ENCODE measurements at places on chromosomes 7 and 10.
A peak's percentile ranks its signal among the peaks of the same experiment; 100 is the strongest.

GRCh38 chr10:52956461-52956860, 183.9 kb upstream of the MBL2 start:
- DNase-seq: no peak

GRCh38 chr10:116272440-116273283, at the start of gene GFRA1:
Gene GFRA1, minus strand, starts transcription at chr10:116273206. Its CDS starts 1,177 bp downstream, at chr10:116272029.
- peak; percentile 18 for DNase-seq

GRCh38 chr7:98135984-98136383, 29.3 kb downstream of the LMTK2 start:
- DNase-seq: no peak

DNA sequence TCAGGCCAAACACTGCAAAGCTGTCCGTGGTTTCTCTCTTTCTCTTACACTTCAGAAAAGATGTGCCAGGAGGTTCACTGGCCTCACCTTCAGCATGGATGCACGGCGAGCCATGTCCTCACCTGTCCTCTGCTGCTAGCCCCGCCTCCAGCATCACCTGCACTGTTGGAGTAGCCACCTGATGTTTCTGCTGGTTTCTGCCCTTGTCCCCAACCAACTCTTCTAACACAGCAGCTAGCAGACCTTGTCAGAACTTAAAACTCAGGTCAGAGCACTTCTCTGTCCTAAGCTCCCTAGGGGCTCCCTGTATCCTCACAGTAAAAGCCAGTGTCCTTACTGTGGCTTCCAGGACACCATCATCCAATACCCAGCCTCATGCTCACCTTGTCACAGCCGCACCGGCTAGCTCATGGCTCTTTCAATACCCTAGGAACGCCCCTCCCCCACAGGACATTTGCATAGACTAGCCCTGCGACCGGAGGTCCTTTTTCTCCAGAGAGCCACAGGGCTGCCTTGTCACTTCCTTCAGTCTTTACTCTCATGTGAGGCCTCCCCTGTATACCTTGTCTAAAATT, 15.2 kb downstream of the PALD1 start:
- peak; percentile 30 for DNase-seq

DNA sequence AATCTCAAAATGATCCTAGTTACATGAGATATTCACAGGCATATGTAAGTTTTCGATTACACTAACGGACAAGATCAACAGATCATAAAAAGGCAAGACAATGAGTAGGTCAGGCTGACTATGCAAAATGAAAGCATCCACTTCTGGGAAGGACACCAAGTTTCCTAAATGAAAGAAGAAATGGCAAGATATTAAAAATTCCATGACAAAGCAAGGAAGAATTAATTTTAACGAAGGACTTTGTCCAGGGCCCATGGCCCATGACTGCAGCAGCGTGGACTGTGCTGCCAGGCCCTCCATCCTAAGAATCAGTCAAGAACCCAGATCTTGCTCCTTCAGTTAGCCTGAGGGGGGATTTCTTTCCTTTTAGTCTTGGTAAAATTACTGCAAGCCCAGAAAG, 182.4 kb upstream of the FRMD4A start:
- DNase-seq: no peak

DNA sequence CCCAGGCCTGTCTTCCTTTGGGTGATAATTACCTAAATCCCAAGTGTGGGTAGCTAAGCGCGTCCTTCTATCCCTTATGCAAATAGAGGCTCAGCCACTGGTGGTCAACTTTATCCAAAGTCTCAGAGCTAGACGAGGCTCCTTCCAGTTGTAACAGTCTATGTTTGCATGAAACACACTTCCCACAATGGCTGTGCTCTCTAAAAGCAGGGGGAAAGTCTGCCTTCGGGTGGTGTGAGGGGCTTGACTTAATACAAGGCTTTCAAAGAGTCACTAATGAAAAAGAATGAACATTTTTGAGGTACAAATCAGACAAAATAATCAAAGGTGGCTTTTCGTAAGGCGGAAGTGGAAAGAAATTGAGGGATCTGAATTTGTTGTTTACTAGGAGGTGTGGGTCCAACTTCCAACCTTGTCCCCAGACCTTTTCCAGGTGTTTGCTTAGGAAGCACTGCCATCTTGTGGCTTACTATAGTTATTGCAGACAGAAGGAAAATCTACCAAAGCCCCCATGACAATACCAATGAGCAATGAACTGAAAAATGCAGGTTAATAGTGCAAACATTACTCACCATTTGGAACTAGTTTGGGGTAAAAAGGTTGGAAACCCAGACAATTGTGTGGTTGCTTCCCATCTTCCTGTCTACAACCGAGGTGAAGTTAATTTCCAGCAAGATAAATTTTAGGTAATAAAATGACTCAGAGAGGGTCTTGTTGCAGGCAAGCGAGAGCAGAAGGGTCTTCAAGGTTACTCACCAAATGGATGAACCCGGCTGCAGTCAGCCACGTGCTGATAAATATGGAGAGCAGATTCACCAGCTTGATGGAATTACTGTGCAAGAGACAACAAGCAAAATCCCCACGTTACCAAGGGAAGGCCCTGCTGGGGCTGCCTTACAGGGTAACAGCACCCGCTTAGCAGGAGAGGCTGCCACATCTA, 525.7 kb downstream of the KCNMA1 start:
- no peak for DNase-seq

Measured in activated T-cell treated with anti-CD3 and anti-CD28 coated beads, Interleukin-2, amount 50 U/mL, for 48 hours (primary cell).